ENCODE measurements at places on chromosomes 6 and 20.

DNA sequence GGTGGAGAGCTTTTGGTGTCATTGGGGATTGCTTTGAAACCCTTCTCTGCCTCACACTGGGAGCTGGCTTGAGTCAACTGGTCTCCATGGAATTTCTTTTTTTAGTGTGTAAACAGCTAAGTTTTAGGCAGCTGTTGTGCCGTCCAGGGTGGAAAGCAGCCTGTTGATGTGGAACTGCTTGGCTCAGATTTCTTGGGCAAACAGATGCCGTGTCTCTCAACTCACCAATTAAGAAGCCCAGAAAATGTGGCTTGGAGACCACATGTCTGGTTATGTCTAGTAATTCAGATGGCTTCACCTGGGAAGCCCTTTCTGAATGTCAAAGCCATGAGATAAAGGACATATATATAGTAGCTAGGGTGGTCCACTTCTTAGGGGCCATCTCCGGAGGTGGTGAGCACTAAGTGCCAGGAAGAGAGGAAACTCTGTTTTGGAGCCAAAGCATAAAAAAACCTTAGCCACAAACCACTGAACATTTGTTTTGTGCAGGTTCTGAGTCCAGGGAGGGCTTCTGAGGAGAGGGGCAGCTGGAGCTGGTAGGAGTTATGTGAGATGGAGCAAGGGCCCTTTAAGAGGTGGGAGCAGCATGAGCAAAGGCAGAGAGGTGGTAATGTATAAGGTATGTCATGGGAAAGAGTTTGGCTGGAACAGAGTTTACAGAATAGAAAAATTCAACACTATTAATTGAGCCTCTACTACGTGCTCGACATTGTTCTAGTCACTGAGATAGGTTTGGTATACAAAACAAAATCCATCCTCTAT, 31.2 kb downstream of the SRSF3 start:
- DNase-seq = no peak

- DNase-seq = no peak
Measured at GRCh38 chr20:5353624-5354496, 37.1 kb upstream of the PROKR2 start.

DNA sequence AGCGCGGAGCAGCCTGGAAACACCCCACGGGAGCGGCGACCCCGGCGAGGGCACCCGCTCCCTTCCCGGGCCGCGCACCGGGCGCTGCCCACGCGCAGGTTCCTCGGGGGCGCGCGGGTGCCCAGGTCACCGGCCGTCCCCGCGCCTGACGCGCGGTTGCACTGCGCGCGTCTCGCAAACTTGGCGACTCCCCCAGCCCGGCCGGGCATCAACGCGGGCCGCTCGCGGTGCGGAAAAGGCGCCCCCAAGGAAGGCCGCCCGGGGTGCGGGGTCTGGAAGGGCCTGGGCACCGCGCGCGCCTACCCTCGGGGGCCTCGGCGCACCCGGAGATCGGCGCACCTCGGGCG, 555 bp upstream of the ZBTB46 start:
- no peak for DNase-seq

- no peak for DNase-seq
Measured at GRCh38 chr20:19785173-19785982, 27.3 kb downstream of the RIN2 start.

- DNase-seq = no peak
Measured at GRCh38 chr6:138944412-138944811, 43.6 kb downstream of the REPS1 start.

DNA sequence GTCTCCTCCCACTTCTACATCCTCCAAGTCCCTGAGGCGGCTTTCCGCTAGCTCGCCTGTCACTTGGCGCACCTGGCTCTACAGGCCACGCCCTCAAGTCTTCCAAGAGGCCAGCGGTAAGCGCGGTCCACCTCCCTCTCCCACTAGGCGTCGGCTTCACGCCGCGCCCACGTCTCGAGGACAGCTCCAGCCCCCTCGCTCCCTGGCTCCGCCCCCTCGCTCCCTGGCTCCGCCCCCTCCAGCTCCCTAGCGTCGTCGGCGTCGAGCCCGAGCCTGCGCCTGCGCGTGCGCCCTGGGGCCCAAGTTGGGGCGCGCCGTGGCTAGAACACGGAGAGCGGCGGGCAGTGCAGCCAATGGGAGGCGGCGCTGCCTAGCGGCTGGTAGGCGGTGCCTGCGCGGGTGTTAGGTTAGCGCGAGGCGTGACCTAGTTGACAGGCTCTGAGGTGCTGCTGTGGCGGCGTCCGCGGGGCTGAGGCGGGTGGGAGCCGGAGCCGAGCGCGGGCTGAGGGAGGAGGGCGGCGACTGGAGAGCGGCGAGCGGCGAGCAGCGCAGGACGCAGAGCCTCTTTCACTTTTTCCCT, at the start of gene MACROD2:
TSS of gene MACROD2 (plus strand) at position 431 of the 580 bp plus-strand sequence.
- DNase-seq = peak; percentile 53

Measured in activated T-cell treated with anti-CD3 and anti-CD28 coated beads for 48 hours (primary cell).